ENCODE measurements at places on chromosomes 6 and 20.

- peak; percentile 27 for DNase-seq
These were observed 56.5 kb upstream of the DST start for GRCh38 chr6:56699066-56699654.

- peak; percentile 90 for DNase-seq
These were observed 10.6 kb downstream of the NRN1 start for GRCh38 chr6:5995949-5996713.

DNA sequence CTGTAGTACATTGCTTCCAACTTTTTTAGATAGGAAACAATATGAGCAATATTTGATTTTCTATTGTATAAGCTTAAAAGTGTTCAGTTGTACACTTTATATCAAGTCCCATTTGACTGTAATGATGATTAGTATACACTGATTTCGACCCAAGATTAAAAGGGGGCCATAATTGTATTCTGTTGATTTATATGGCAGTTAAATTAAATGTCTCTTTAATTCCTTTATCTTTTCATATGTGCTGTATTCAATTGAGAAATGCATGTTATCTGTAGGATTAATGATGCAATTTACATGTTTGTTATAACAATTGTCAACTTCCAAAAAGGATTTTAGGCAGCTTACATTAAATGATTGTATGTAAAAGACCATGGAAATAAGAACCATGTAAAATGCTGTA is 317.5 kb downstream of the CDKAL1 start:
- DNase-seq = no peak

- peak; percentile 49 for DNase-seq
These were observed 12.9 kb downstream of the IPCEF1 start for GRCh38 chr6:154343473-154344308.

- DNase-seq = no peak
These were observed 255.9 kb upstream of the RIN2 start for GRCh38 chr20:19502169-19502568.

DNA sequence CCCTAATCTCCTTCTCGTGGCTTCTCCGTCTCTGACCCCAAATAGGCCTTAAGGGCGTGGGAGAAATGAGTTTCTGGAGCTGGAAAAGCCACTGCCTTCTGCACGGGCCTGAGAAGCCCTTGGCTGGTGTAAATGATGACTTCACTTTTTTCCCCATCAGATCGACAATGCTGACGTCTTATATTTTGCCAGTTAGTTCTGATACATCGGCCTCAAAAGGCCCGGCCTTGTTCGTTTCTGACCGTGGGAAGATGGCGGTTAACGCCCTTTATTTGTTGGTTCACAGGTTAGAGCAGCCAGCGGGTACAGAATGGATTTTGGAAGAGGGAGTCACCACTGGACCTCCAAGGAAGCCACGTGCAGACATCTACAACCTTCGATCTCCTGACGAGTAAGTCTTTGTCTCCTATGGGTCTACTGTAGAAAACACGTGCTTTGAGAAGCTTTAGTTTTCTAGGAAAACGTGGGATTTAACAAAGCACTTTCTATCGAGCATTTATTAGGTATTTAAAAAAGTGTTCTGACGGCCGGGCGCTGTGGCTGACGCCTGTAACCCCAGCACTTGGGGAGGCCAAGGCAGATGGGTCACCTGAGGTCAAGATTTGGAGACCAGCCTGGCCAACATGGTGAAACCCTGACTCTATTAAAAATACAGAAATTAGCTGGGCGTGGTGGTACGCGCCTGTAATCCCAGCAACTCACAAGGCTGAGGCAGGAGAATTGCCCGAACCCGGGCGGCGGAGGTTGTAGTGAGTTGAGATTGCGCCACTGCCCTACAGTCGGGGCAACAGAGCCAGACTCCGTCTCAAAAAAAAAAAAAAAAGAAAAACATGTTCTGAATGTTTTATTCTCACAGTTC is 1.2 kb upstream of the ZNFX1 start:
- peak; percentile 29 for DNase-seq

- DNase-seq = no peak
These were observed 2.7 kb downstream of the AGPAT1 start for GRCh38 chr6:32173051-32173727.

- peak; percentile 43 for DNase-seq
These were observed 78.7 kb upstream of the IFNGR1 start for GRCh38 chr6:137297887-137298286.

GRCh38 chr20:52833901-52834300 is 138.3 kb upstream of the TSHZ2 start:
- DNase-seq = no peak

- no peak for DNase-seq
These were observed 78.1 kb downstream of the LRFN2 start for GRCh38 chr6:40509086-40509485.

DNA sequence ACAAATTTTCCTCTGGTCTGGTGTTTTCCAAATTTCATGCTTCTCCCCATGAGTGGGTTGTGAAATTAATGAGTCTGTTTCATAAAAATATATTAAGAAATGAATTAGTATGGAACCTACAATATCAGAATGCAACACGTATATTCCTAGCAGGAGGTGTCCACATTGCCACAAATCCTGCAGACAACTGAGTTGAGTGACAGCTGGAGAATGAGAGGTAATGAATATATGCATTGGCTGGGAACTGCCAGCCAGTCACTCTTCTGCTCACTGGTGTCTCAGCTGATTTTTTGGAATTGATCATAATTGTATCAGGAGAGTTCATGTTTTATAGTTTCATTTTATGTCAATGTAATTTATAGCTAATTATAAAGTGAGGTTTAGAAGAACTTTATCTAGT is 6.3 kb upstream of the ARFGEF3 start:
- DNase-seq = no peak

DNA sequence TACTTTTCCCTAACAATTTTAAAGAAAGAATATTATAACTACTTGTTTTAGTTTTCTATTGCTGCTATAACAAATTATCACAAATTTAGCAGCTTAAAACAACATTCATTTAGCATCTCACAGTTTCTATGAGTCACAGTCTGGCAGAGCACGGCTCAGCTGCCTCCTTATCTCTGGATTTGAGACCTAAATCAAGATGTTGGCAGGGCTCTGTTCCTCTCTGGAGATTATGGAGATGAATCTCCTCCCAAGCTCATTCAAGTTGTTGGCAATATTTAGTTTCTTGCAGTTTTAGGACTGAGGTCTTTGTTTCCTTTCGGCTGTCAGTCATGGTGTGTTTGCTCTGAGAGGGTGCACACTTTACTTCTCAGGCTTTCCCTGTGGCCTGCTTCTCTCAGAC is 1065.8 kb upstream of the EYS start:
- peak; percentile 57 for DNase-seq

DNA sequence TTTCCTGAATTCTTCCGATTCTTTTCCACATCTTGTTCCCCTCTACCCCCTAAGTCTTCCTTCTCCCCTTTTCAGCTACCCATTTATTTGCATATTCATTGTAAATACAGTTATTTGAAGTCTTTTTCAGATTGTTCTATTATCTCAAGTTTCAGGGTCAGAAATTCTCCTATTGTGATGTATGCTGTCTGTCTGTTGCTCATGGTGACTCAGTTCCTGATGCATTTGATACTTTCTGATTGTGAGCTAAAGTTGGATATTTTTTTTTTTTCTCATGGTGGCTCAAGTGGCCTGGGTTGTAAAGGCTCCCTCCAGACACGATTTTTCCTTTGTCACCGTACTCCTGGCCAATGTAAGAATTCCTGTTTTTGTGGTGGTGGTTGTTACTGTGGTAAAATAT is 4.9 kb upstream of the PI16 start:
- peak; percentile 40 for DNase-seq

DNA sequence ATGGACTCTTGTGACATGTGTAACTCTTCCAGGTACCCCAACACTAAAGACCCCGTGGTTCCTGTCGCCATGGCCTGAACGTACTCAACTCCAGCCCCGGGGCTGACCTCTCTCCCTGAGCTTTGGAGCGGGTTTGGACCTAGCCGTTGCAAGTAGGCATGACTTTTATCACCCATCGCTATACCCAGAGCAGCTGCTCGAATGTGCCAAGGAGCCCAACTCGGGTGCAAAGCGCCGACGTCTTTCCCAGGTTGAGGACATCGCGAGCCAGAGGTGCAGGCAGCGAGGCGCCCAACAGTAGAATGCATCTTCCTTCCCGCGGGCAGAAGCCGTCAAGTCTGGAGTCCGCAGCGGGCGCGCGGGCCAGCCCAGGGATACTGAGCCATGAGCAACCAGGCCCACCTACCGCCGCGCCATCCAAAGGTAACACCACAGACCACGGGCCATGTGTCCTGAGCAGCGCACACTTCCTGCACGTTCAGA is 5.7 kb upstream of the LAMP5 start:
- no peak for DNase-seq

- DNase-seq = no peak
These were observed 23.8 kb downstream of the CEBPB start for GRCh38 chr20:50214226-50215024.

DNA sequence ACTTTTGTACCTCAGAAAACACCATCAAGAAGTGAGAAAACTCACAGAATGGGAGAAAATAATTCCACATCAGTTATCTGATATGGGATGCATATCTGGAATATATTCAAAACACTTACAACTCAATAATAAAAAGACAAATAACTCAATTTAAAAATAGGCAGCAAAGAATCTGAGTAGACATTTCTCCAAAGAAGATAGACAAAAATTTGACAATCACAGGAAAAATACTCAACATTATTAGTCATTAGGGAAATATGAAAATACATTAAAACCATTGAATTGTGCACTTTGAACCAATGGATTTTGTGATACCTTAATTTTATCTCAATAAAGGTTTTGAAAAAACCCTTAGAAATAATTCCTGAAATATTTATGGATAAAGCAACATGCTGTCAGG is 36.9 kb upstream of the STMND1 start:
- DNase-seq = peak; percentile 7

DNA sequence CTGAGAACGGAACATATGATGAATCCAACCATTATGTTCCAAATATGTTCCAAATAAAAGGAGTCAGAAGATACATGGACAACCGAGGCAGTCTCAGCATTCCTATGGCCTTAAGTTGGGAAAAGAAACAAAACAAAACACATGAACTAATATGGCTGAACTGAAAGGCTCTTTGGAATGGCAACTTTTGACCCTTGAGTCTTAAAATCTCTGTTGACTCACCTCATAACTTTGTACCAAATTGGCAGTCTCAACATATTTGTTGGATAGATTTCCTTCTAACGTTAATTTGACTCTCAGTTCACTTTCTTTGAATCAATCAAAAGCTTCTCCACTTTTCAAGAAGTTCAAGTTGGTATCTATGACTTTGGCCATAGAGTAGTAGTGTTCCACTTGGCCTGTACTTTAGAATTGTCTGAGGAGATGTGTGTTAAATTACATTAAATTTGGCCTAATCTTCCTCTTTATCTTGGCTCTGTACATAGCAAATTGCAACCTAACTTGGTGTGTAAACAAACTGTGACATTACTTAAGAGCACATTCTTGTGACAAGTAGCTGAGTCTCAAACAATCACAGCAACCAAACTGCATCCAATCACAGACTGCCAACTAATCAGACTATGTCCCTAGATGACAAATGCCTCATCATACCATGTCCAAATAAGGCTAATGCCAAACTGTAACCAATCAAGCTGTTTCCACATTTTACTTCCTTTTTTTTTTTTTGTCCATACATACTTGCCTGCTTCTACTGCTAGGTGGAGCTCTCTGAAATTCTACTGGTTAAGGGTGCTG is 208.8 kb downstream of the BMP2 start:
- DNase-seq = no peak

DNA sequence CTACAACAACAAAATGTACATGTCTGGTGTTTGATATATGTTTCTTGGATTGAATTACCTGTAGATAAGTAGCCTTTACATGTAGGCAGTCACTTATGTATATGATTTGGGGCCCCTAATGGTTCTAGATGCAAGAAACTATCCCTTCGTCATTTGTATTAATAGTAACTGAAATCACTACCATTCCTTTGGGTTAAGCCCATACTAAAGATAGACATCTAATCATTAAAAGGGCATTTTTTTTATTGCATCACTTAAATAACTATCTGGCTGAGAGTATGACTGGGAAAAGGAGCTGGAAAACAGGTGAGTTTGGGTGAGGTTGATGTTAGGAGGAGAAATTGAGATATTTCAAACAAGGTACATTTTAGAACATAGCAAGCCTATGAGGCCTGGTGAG is 213.5 kb upstream of the PLN start:
- no peak for DNase-seq

DNA sequence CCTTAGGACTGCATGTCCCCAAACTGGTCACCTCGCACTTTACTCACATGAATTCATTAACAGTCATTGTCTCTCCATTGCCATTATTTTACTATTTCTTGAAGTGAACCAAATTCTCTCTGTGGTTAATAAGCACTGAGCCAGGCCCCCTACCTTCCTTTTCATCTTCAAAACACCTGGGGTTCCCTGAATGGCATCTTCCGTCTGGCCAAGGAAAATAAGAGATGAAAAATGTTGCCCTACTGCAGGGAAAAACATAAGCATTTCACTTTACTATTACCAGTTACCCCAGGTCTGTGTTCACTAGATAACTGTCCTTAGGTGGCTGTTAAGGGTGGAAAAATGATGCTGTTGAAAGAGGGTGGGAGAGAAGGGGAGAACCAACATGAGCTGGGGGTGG is 10.0 kb upstream of the NKX2-2 start:
- DNase-seq = no peak

DNA sequence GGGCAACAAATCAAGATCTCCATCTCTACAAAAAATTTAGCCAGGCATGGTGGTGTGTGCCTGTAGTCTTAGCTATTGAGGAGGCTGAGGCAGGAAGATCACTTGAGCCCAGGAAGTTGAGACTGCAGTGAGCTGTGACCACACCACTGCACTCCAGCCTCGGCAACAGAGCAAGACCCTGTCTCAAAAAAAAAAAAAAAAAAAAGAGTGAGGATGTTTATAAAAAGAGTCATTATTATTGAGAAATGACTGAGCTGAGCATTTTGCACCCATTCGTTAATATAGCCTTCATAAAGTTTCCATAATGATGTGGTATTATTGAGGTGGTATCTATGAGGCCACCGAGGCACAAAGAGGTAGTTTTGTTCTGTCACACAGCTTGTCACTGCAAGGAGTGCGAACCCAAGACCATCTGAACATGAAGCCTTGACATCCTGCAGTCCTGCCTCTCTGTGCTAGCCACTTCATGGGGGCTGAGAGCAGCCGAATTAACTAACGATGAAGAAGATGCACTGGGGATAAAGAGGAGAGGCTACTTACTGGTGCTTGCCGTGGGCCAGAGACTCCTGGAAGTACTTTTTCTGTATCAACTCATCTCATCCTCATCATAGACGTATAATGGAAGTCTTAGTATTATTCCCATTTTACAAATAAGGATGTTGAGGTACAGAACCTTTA is 175.5 kb downstream of the BCAS1 start:
- no peak for DNase-seq

GRCh38 chr20:990293-990959 is 11.7 kb downstream of the RSPO4 start:
- DNase-seq = no peak

DNA sequence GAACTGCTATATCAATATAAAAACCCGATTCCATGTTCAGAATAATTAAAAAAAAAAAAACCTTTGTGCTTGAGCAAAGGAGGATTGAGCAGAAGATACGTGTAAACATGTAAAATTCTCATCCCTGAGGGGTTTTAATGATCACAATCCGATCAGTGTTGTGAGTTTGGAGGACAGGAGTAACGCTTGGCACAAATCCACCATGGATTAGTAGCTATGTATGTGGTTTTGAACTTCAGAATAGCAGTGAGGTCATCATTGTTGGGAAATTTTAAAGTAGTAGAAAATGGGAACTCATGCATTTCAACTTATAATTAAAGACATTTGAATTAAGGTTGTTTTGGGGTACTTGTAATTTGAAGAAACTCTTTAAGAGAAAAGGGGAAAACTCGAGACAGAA is 203.2 kb downstream of the RPS12 start:
- DNase-seq = peak; percentile 61

GRCh38 chr20:50320901-50321796 is 130.5 kb downstream of the CEBPB start:
- DNase-seq = peak; percentile 89
